ENCODE measurements at places on chromosomes 12 and 14. TPM values are rescaled to one million over a fixed set of nuclear protein-coding genes. Genes with fewer than 3 reads are reported as not detected.

Gene DCN
- total RNA-seq = 843 TPM

Gene CLEC9A
- 0.30 TPM for total RNA-seq

Gene DPY19L2
- 3.2 TPM for total RNA-seq

Gene NFE2
- total RNA-seq = 13.5 TPM

Gene L2HGDH
- 4.2 TPM for total RNA-seq

Gene LTBR
- 122 TPM for total RNA-seq

GRCh38 chr12:57222286-57223190 lies 5.9 kb downstream of the NXPH4 start:
- no peak overlapping the region for H3K27ac ChIP-seq
- no peak for DNase-seq
- H3K4me3 ChIP-seq = no peak overlapping the region
- H3K27me3 ChIP-seq = peaks cover 99% of the 10 kb centered on the region
- H3K4me1 ChIP-seq = peaks cover 24% of the 10 kb centered on the region
- no peaks in the 10 kb centered on the region for H3K36me3 ChIP-seq

- H3K4me3 ChIP-seq = no peak overlapping the region
- H3K36me3 ChIP-seq = no peaks in the 10 kb centered on the region
- no peaks in the 10 kb centered on the region for H3K27me3 ChIP-seq
- no peaks in the 10 kb centered on the region for H3K4me1 ChIP-seq
- DNase-seq = no peak
- no peak overlapping the region for H3K27ac ChIP-seq
Measured at GRCh38 chr12:119363037-119363436, 28.5 kb downstream of the CCDC60 start.

- no peak overlapping the region for H3K4me3 ChIP-seq
- no peak for DNase-seq
- H3K27ac ChIP-seq = no peak overlapping the region
Measured at GRCh38 chr12:58363971-58364370, 422.6 kb downstream of the ATP23 start.

DNA sequence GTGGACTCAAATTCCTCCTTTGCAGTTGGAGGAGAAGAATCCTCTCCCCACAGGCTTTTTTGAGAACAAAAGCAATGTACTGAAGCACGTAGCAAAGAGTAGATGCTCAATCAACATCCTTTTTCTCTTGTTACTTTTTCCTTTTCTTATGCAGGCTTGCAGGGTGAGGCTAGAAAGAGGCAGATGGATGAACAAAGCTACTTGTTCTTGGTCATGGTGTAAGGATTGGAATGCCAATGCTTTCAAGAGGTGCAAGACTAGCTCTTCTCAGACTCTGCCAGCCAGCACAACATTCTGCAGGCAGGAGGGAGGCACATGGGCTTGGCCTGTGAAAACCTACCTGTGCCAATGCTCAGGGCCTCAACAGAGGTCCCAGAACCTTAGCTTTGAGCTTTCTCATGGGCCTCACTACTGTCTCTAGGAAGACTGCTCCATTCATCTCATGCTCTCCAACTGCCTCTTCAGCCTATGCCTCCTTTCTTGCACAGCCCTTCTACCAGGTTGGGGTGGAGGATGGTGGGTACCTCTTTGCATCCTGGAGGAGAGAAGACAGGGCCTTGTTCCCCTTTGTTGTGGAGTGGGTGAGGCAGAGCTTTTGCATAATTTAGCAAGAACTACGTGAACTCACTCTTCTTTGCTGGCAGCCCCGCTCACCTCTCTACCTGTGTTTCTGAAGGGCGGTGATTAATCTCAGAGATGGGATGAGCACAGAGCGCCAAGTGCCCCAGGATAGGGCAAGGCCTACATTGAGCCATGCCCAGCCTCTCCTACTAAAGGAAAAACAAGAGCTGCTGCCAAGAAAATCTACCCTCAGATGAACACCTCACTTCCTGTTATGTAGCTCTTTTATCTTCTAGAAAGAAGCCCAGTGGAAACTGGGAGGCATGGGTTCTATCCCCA lies 1119.7 kb downstream of the VRK1 start:
- H3K4me3 ChIP-seq = no peak overlapping the region
- no peaks in the 10 kb centered on the region for H3K4me1 ChIP-seq
- H3K27me3 ChIP-seq = no peaks in the 10 kb centered on the region
- no peak overlapping the region for H3K27ac ChIP-seq

GRCh38 chr14:79325557-79325956 lies 885.7 kb downstream of the DIO2 start:
- H3K4me3 ChIP-seq = no peak overlapping the region
- no peak for DNase-seq
- H3K36me3 ChIP-seq = no peaks in the 10 kb centered on the region
- no peak overlapping the region for H3K27ac ChIP-seq
- no peaks in the 10 kb centered on the region for H3K4me1 ChIP-seq

- H3K27ac ChIP-seq = no peak overlapping the region
- H3K27me3 ChIP-seq = no peaks in the 10 kb centered on the region
- no peak for DNase-seq
- H3K36me3 ChIP-seq = peaks cover 37% of the 10 kb centered on the region
- H3K4me3 ChIP-seq = peak overlapping the region; percentile 69
Measured at GRCh38 chr14:75430526-75430925, 2.7 kb downstream of the JDP2 start.

- H3K4me3 ChIP-seq = peak overlapping the region; percentile 65
- DNase-seq = no peak
- peak overlapping the region; percentile 92 for H3K27ac ChIP-seq
- peaks cover 89% of the 10 kb centered on the region for H3K4me1 ChIP-seq
Measured at GRCh38 chr12:51910168-51910567, 2.9 kb downstream of the ACVRL1 start.

- no peak overlapping the region for H3K4me3 ChIP-seq
- H3K27ac ChIP-seq = no peak overlapping the region
- H3K36me3 ChIP-seq = no peaks in the 10 kb centered on the region
- H3K27me3 ChIP-seq = peaks cover 26% of the 10 kb centered on the region
- DNase-seq = no peak
Measured at GRCh38 chr12:51839310-51839947, 9.1 kb downstream of the FIGNL2 start.

DNA sequence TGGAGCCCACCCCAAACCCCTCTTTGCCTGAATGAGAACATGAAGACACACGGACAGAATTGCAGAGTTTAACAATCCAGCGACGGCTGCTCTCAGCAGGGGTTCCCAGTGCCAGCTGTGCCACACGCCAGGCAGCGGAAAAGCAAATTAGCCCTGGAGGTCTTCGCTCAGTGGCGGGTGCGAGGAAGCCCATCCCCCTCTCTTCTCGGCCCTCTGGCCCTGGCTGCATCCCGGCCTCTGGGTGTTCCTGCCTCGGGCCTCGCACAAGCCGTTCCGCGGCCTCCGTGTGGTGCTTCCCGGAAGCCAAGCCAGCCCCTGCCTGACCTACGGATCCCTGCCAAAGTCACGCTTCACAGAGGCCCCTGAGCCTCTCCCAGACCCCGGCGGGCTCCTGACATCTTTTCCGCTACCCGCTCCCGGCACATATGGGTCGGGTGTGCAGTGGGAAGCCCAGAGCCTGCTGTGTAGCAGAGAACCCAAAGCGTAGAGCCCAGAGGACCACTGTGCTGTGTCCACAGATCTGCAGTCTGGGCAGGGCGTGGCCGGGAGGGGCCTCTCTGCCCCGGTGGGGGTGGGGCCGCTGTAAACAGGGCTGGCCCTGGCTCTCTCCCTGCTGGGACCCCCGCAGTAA lies 70.7 kb upstream of the GALNT9 start:
- DNase-seq = peak; percentile 35
- no peak overlapping the region for H3K4me3 ChIP-seq
- no peaks in the 10 kb centered on the region for H3K4me1 ChIP-seq
- no peak overlapping the region for H3K27ac ChIP-seq
- peaks cover 59% of the 10 kb centered on the region for H3K27me3 ChIP-seq
- no peaks in the 10 kb centered on the region for H3K36me3 ChIP-seq

DNA sequence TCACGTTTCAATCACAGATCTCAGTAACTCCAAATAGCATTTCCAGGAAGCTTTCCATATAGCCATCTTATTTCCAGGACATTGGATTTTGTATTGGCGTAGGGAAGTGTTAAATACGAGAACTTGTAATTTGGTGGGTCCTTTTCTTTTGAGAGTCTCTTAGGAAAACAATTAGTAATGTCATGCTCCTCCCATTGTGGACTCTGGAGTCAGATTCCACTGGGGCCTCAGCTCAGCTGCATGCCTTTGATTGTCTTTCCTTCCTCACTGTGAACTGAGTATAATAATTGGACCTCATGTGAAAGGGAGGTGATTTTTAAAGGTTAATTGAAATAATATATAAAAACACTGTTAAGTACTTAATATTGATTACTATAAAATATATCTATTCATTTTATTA lies 462.6 kb downstream of the NPAS3 start:
- no peak for DNase-seq
- no peaks in the 10 kb centered on the region for H3K27me3 ChIP-seq
- H3K36me3 ChIP-seq = no peaks in the 10 kb centered on the region
- no peak overlapping the region for H3K27ac ChIP-seq

- H3K4me1 ChIP-seq = no peaks in the 10 kb centered on the region
- H3K36me3 ChIP-seq = no peaks in the 10 kb centered on the region
- no peak overlapping the region for H3K27ac ChIP-seq
- DNase-seq = no peak
- H3K27me3 ChIP-seq = no peaks in the 10 kb centered on the region
Measured at GRCh38 chr14:42869681-42870080, 1263.0 kb downstream of the LRFN5 start.

DNA sequence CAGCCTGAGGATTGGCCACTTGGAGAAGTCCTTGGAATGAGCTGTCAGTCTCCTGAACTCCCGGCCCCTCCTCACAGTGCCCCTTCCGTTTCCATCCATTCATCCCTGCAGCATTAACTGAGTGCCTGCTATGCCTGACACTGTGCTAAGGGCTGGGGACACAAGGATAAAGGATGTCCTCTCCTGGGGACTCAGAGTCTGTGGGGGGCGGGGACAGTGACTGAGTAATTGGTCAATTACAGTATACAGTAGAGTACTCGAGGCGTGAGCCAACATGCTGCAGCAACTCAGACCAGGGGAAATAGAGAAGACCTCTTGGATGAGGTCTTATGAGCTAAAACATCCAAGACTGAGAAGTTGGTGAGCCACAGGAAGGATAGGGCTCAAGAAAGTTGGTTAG lies 43.4 kb upstream of the PWP1 start:
- no peak overlapping the region for H3K4me3 ChIP-seq
- no peak overlapping the region for H3K27ac ChIP-seq
- H3K27me3 ChIP-seq = peaks cover 4% of the 10 kb centered on the region
- H3K4me1 ChIP-seq = no peaks in the 10 kb centered on the region
- no peak for DNase-seq

- no peaks in the 10 kb centered on the region for H3K4me1 ChIP-seq
- no peaks in the 10 kb centered on the region for H3K36me3 ChIP-seq
- no peak overlapping the region for H3K4me3 ChIP-seq
- no peak overlapping the region for H3K27ac ChIP-seq
- H3K27me3 ChIP-seq = no peaks in the 10 kb centered on the region
Measured at GRCh38 chr14:33764876-33765650, 185.8 kb downstream of the EGLN3 start.

DNA sequence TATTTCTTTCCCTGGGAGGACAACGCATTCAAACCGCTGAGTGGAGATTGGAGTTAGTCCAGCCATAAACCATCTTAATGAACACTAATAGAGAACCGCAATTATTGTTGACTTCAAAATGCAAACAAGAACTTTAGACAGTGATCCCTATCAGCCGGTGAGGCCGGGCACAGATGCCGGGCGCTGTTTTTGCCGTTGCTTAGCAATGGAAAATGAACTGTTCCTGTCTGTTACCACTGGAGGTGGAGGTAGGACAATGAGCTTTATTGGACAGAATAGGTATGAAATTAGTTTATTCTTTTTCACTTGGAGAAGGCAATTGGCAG lies 216.8 kb downstream of the TTC8 start:
- H3K27ac ChIP-seq = peak overlapping the region; percentile 83
- peak overlapping the region; percentile 53 for H3K4me3 ChIP-seq
- no peaks in the 10 kb centered on the region for H3K27me3 ChIP-seq
- H3K36me3 ChIP-seq = no peaks in the 10 kb centered on the region

DNA sequence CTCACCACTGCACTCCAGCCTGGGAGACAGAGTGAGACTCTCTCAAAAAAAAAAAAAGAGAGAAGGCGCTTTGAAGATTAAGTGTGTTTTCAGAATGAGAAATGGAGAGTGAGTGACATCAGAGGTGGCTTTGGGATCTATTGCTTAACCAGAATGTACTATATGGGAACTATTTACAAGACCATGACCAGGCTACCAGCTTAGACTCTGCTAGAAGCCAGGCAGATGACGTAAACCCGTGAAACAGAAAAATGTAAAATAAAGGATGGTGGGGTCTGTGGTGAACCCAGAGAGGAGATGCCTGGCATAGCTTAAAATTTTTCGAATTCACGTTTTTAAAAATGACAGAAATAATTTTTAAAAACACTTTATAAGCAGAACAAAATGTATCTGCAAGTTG lies 82.0 kb downstream of the IFT43 start:
- no peak overlapping the region for H3K4me3 ChIP-seq
- no peak for DNase-seq
- peaks cover 17% of the 10 kb centered on the region for H3K36me3 ChIP-seq
- H3K4me1 ChIP-seq = no peaks in the 10 kb centered on the region
- H3K27ac ChIP-seq = no peak overlapping the region

- H3K27ac ChIP-seq = no peak overlapping the region
- no peak overlapping the region for H3K4me3 ChIP-seq
- DNase-seq = no peak
- H3K4me1 ChIP-seq = peaks cover 18% of the 10 kb centered on the region
- H3K27me3 ChIP-seq = no peaks in the 10 kb centered on the region
Measured at GRCh38 chr12:8054816-8055215, 11.3 kb downstream of the C3AR1 start.

- H3K4me1 ChIP-seq = peaks cover 33% of the 10 kb centered on the region
- no peaks in the 10 kb centered on the region for H3K27me3 ChIP-seq
- peak overlapping the region; percentile 46 for H3K27ac ChIP-seq
- no peak overlapping the region for H3K4me3 ChIP-seq
- DNase-seq = no peak
- peaks cover 5% of the 10 kb centered on the region for H3K36me3 ChIP-seq
Measured at GRCh38 chr12:64080319-64081007, 141.6 kb downstream of the KICS2 start.

DNA sequence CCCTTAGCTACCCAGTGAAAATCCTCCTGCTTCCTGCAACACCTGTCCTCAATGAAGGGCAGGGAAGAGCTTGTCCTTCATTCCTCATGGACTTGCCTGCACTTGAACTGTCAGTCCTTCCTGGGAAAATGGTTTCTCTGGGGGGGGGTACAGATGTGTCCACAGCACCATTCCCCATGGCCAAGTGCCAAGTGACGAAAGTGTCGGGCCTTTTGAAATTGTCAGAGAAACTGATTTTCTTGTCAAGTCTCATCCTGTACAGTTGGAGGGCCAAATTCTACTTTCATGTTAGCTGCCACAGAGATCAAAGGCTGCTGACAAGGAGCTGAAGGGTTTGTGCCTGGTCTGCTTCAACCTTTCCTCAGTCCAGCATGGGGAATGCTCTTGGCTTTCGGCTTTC lies 179.5 kb upstream of the PARP11 start:
- no peaks in the 10 kb centered on the region for H3K4me1 ChIP-seq
- DNase-seq = no peak
- H3K4me3 ChIP-seq = no peak overlapping the region
- no peaks in the 10 kb centered on the region for H3K27me3 ChIP-seq
- no peaks in the 10 kb centered on the region for H3K36me3 ChIP-seq

- no peaks in the 10 kb centered on the region for H3K4me1 ChIP-seq
- no peak overlapping the region for H3K27ac ChIP-seq
- no peak for DNase-seq
- H3K4me3 ChIP-seq = no peak overlapping the region
- no peaks in the 10 kb centered on the region for H3K27me3 ChIP-seq
Measured at GRCh38 chr14:21405097-21405496, 21.3 kb upstream of the SUPT16H start.

All from lower lobe of right lung (tissue), 2 donors.